ENCODE measurements at places on chromosomes 1 and 21.
A peak's percentile ranks its signal among the peaks of the same experiment; 100 is the strongest.

GRCh38 chr21:33511639-33512038 is 20.1 kb upstream of the DNAJC28 start:
- no peak for DNase-seq

DNA sequence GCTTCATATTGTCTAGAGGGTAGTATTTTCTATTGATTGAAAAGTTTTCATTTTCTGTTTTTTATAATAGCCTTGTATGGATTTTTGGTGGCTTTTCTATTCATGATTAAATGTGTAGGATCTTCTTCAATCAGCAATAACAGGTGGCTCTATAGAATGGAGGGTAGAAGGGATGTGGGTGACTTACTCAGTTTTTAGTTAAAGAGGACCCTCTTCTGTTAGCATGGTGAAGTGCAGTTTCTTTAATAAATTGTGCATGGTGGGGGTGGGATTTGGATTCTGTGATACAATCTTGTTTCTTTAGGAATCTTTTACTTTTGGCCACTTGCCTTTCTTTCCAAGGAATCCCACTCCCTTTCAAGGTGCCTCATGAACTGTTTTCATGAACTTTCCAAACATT is 64.7 kb downstream of the SLC35A3 start:
- no peak for DNase-seq

DNA sequence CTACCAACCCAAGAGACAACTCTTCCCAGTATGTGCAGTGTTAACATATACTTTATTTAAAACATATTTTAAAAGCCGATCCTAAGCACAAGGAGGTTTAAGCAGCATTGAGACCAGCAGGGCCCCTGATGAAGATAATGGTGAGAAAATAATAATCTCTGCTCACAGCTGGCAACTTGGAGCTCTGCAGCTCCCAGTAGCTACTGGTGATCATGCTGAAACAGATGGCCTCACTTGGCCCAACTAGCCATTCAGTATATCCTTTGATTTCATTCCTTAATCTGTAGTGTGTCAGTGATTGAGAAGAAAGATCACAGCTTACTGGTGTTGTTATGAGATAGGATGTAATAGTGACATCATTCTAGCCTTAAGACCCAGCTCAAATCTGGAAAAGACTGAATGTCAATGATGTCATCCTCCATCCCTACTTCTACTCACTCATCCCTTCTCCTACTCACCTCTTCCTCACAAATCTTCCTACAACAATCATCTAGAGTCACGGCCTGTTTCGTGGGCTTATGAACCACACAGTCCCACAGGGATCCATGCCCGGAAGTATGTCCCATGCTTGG is 817.9 kb downstream of the PLA2G4A start:
- no peak for DNase-seq

DNA sequence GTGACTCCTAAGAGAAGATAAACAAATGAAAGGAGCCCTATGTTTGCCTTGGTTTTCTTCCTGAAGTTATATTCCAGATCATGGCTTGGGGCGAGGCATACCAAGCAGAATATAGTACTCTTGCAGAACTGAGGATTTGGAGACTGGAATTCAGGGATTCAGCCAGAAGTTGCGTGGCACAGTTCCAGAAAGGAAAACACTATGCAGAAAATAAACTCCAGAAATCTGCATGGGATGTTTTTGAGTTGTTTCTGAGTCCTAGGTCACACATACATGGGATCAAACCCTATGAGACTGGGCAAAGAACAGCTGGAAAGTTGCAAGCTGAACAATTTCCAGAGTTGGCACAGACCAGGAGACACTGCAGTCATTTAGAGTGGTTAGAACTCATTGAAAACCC is 42.9 kb upstream of the IFFO2 start:
- DNase-seq, result no peak

DNA sequence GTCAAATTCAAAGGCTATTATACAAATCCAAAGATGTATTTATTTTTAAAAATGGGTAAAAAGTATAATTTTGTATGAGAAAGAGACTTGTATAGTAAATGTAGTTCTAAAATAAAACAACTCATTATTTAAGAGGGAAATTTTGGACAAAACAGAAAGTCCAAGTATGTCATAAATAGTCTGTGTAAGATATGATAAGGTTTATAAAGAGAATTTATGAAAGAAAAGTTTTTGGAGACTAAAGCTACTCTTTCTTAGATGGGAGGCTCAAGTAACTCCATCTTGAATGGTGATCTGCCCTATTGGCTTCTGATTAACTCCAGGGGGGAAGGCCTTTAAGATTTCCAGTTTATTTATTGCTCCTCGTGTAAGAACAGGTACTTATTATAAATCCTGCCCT is 14.7 kb upstream of the OR2T27 start:
- DNase-seq, result no peak

- no peak for DNase-seq
Observed at GRCh38 chr1:84505493-84506001, 639 bp upstream of the SPATA1 start.

- peak; percentile 65 for DNase-seq
Observed at GRCh38 chr1:2443277-2444137, 31.1 kb upstream of the PEX10 start.

GRCh38 chr1:51147394-51147793 is 45.4 kb downstream of the C1orf185 start:
- DNase-seq, result no peak

- no peak for DNase-seq
Observed at GRCh38 chr1:91883470-91883869, 2.5 kb downstream of the TGFBR3 start.

DNA sequence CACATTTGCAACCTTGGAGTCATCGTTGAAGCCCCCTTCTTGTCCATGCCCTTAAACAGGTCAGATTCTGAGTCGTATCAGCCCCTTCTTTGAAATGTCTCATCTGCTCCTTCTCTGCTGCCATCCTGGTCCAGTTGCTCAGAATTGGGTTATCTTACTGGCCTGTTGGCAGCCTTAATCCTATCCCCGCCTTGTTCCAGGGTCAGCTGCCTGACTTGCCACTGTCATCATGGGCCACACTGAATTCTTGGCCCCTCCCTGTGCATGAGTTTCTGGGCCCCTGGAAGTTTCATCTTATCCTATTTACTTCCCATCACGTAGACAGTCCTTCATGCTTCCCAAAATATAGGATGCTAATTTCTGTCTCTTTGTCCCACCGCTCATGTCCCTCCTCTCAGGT is 23.7 kb downstream of the IRF2BP2 start:
- DNase-seq, result no peak

GRCh38 chr1:206066479-206067171 is 13.7 kb downstream of the RHEX start:
- peak; percentile 15 for DNase-seq

DNA sequence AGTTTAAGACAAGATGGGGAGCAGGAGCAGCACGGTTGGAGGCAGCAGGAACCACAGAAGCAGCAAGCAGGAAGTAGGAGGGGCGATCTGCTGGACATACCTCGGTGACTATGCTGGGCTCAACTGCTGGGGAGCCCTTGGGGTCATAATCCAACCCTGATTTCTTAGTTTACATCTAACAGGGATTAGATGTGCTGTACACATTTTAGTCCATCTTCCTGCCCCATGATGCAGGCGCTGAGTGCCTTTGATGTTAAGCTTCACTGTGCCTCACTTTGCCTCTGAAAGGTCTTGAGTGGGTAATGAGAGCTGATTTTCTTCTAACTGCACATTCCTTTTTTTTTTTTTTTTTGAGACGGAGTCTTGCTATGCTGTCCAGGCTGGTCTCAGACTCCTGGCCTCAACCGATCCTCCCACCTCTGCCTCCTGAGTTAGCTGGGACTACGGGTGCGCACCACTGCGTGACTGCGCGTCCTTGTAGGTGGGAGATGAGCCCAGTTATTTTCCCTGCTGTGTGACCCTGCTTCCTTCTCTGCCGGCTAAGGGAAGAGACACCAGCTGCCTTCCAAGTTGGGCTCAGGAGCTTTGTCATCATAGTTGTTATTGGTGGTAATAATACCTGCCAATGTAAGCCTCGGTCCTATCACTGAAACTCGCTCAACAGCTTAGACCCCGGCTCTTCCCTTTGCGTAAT is 1.1 kb upstream of the RCAN3 start:
- peak; percentile 70 for DNase-seq

- DNase-seq, result no peak
Observed at GRCh38 chr1:111503585-111504060, at the start of the genes ADORA3 and TMIGD3. Gene ADORA3, minus strand, starts transcription at chr1:111503633. Its CDS starts 279 bp downstream, at chr1:111503354. Gene TMIGD3, minus strand, starts transcription at chr1:111503633. Its CDS starts 279 bp downstream, at chr1:111503354.

DNA sequence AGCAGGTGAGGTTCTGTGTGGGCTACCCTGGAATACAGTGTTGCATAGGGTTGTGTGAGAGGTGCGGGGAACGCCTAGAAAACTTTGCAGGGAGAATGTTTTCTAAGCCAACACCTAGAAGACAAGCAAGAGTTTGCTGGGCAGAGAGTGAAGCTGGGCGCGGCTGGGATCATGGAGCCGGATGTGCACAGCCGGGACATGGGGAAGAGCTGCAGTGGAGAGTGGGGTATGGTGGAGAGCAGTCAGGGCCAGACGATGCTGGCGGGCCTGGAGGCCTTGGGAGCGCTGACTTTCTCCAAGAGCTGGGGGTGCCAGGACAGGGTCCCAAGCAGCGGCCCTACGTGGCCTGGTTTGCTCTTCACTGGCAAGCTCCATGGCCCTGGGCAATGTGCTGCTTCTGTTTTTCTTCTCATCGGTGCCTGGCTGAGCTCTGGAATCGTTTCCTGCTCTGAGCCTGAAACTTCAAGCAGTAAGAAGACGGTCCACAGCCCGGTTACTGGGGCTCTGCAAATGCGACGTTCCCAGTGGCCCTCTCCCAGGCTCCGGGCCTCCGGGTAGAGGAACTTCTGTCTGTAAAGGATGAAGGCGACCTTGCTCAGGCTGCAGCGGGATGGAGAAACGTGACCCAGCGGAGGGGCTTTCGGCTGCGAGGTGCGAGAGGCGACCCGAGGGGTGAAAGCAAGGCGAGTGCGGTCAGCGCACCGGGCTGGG is 51.9 kb upstream of the CD34 start:
- peak; percentile 39 for DNase-seq

DNA sequence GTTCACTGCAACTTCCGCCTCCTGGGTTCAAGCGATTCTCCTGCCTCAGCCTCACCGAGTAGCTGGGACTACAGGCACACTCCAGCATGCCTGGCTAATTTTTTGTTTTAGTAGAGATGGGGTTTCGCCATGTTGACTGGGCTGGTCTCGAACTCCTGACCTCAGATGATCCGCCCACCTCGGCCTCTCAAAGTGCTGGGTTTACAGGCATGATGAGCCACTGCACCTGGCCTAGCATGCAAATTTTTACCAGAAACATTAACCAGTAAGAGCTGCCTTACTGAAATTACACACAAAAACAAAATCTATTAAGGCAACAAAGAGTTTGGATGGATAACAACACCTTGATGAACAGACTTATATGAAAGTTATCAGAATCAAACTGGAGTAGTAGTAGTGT is 12.1 kb downstream of the ZZZ3 start:
- peak; percentile 25 for DNase-seq

DNA sequence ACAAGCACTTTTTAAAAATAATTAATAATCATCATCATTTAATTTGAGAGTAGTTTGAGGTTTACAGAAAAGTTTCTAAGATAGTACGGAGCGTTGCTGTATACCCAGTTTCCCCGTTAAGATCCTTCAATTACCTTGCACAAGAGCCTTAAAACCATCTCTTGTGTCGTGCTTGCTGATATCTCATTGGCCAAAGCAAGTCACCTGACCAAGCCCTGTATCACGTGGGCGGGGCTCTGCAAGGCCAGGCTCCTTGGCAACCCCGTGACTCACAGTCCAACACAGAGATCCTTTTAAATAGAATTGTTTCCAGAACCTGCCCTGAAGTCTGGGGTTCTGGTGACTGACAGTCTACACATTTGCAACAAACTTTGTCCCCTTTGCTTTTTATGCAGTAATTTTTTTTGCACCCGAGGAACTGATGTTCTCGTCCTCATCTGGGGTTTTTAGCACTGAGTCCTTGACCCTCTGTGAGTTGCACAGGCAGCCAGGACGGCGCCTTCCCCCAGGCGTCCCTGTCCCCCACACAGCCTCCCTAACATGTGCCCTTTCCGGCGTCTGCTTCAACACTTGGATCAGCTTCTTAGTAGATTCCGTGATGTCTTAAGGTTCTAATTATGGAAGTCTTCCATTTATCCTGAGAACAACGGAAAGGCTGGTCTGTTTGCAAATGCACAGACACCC is 183.3 kb upstream of the TMEM51 start:
- DNase-seq, result peak; percentile 73

DNA sequence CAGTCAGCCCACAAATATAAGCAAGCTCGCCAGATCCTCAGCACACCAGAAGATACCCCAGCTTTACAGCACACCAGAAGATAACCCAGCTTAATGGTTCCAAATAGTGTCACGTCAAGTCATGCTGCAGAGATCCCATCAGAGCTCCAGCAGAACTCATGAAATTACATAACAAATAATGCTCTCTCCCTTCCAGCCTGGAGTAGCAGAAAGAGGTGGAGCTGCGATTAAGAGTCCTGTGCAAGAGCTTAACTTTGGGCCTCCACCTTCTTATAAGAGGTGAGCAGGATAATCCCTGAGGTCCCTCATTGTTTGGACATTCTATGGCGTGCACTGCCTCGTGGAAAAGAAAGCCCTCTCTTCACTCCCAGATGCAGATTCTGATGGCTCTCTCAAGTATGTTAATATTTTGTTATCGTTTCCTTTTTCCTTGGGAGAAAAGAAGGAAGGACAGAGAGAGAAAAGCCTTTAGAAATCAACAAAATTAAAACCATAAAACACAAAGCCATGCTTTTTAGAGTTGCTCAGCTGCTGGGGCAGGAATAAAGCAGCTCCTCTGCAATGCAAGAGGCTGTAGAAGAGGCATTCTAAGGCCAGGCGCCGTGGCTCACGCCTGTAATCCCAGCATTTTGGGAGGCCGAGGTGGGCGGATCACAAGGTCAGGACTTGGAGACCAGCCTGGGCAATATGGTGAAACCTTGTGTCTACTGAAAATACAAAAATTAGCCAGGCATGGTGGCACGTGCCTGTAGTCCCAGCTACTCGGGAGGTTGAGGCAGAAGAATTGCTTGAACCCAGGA is 59.1 kb downstream of the GLUL start:
- no peak for DNase-seq

DNA sequence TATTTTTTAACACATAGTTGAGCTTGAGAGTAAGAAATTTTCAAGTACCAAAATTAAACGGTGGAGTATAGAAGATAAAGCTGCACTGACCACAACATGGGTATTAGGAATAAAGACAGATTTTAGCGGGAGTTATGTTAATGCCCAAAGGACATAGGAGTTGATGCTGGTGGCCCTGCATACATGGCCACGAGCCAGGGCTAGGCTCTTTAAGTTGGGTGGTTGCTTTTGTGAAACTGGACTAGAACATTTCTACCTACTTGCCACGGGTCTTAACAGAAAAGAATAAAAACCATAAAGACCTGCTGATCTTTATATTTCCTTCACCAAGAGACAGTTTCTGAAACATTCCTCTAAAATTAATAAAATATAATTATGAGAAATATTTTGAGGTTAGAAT is 14.9 kb downstream of the EDEM3 start:
- DNase-seq, result no peak

GRCh38 chr1:117142200-117142599 is 20.7 kb upstream of the TRIM45 start:
- DNase-seq, result no peak

- no peak for DNase-seq
Observed at GRCh38 chr1:44536357-44537209, 131.5 kb downstream of the RNF220 start.
